NCI-H2081 (cell line): ENCODE measurements at places on chromosomes 16 and 17.

DNA sequence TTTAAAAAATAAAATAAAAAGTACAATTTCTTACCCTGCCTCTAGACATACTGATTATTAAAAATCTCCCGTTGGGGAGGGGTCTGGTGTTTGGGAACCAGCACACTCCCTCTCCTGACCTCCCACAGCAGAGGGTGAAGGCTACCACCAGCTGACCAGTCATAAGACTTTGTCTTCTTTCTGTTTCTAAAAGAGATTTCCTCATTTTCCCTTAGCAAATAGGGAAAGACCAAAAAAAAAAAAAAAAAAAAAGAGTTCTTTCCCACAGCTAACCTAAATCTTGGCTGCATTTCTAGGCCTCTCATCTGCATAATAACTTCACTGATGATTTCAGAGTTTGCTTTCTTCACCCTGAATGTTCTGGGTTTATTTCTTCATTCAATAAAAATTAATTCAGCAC is 30.3 kb downstream of the CDK5RAP3 start:
- DNase-seq = no peak

- no peak for DNase-seq
Observed at GRCh38 chr16:63982110-63982509, 1139.8 kb downstream of the CDH11 start.

GRCh38 chr17:30299000-30299399 is 7.3 kb upstream of the BLMH start:
- DNase-seq = no peak

DNA sequence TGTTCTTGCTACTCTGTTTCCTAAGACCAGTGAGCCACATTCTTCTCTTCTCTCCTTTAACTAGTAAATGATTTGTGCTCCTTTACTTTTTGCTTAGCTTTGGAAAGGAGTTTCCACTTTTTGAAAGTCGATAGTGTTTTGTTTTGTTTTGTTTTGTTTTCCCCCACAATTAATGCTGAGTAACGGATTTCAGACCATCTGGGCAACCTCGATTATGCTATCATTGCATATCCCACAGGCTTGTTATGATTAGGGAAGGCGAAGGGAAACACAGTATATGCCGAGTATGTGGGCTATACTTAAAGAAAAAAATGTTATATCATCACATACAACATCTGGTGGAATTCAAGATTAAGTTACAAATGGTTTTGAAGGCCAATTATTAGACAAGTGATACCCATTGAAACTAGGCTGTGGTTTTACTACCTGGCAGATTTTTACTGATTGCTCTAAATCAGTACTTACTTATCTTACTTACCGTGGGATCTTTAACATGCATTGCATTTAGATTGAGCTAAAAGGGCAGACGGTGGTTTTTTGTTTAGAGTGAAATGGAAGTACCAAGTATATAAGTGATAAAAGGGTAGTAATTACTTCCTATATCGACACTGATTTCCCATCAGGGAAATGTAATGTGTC is 361.3 kb upstream of the SOX9 start:
- no peak for DNase-seq

DNA sequence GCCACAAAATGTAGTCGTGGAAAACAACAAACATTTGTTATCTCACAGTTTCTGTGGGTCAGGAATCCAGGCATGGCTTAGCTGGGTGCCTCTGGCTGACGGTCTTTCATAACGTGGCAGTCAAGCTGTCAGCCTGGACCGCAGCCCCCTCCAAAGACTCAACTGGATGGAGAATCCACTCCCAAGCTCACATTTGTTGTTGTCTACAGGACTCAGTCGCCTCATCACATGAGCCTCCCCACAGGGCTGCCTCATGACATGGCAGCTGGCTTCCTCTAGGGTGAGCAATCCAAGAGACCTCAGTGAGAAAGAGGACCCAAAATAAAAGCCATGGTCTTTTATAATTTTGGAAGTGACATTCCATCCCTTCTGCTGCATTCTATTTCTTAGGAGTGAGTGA is 34.7 kb upstream of the AKAP1 start:
- DNase-seq = no peak

- DNase-seq = no peak
Observed at GRCh38 chr16:78283548-78284251, 184.2 kb downstream of the WWOX start.

DNA sequence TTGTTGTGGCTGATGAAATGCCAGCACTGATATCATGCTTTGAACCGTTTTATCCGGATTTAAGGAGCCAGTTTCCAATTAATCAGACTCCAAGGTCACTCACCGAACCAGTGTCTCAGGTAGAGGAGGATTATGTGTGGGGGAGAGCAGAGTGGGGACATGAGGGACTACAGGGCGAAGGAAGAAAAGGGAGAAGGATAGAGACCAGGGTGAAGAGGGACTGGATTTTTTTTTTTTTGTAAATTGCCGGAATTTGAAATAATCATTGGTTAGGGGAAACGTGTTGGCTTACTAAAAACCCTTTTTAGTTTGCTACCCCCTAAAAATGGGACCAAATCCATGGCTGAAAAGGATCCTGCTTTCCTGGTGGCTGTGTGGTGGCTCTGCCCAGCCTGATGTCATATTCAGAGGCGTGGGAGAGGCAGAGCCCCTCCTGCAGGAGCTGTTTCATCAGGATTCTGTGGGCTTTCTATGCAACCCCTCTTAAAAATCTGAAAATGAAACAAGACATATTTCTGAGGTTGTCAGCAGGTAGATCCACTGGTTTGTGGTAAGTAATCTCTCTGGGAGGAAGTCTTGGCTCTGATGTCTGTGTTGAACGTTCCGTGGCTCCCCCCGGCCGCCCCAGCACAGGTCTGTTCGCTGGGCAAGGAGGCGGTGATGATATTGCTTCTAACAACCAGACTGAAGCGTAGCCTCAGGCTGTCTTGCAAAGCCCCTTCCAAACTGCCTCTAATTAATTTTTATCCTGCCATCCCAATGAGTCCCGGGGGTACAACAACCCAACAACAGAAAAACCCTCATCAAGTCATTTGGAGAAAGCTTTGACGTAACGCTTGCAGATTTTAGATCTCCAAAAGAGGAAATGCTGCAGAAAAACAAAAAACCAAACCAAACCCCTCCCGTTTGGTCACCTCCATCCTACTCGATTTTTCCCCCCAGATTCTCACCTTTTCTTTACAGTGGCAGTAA is 143.0 kb upstream of the ZFHX3 start:
- no peak for DNase-seq

DNA sequence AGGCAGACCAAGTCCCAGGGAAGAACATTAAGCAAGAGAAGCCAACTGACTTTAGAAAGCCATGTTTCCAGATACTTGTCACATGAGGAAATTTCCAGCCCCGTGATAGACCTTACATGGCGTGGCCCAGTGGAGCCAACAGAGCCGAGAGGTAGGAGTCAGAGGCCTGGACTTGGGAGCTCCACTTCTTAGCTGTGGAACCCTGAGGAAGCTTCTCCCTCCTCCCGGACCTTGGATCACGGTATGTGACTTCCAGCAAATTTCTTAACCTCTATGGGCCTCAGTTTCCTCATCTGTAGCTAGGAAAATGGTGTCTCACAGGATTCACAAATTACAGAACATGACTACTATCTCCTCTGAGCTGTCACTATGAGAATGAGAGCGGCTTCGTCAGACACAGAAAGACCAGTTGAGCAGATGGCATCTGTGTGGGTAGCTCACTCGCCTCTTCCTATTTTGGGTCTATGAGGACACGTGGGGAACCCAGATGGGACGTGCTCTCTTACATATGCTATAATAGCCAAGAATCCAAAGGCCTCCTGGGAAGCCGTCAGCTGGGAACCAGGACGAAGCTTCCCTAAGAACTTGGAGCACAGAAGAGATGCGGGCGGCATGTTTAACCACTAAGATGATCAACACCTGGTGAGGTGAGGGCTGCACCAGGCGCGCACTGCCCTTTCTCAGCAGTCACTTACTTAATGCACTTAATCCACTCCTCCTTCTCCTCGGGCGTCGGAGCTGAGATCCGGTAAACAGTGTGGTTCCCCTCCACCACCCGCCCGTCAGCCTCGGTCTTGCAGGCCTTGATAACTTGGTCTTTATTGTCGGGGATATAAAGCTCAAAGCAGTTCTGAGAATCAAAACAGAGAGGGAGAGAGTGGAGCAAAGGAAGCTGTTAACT is 102.3 kb downstream of the CYTH1 start:
- DNase-seq = no peak

DNA sequence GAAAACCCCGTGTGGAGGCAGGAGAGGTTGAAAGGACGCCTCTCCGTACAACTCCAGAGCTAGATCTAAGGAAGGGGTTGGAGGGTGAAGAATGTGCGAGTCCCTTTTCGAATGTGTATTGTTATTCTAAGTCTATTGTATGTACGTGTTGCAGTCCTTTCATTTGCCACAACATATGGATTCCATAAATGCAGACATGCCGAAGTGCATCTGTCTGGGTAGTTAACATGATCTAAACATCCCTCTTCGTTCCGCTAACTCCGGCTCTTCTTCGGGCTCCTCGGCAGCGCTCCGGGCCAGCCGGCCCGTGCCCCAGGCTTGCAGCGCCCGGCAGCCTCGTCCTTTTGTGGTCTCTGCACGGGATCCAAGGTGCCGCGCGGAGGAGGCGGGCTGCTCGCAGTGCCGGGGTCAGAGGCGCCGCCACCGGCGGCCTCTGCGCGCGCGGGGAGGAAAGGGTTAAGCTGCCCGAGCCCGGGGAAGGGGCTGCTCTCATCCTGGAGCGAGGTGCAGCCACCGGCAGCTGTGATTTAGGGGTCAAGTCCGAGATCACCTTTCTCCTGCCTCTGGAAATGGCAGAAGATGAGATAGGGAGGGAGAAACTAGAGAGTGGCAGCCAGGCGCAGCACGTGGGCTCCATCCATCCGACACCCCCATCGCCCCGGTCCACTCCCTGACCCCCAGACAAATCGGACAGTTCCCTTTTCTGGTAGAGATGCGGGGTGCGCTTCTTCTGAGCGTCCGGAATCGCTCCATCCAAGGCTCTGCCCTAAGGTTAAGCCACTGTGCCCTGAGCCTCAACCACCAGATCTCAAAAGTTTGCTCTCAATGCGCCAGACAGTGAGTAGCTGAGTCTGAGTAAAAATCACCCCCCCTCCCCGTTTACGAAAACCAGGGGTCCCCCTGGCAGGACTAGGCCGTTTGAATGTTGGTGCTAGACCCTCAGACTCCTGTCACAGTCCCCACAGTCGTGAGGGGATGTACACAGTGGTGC is 15.1 kb upstream of the ZFHX3 start:
- no peak for DNase-seq
